ENCODE measurements at places on chromosomes 3 and 15. TPM values are rescaled to one million over a fixed set of nuclear protein-coding genes. Genes with fewer than 3 reads are reported as not detected.
A peak's percentile ranks its signal among the peaks of the same experiment; 100 is the strongest.

- H3K27me3 ChIP-seq: no peaks in the 10 kb centered on the region
- H3K36me3 ChIP-seq: no peaks in the 10 kb centered on the region
- no peak overlapping the region for H3K27ac ChIP-seq
- no peak for DNase-seq
- H3K4me3 ChIP-seq: no peak overlapping the region
These were observed 476.4 kb upstream of the AGTR1 start for GRCh38 chr3:148221303-148221702.

GRCh38 chr15:23079766-23080165 lies 40.4 kb upstream of the TUBGCP5 start:
- H3K4me3 ChIP-seq: no peak overlapping the region
- H3K27ac ChIP-seq: no peak overlapping the region
- H3K36me3 ChIP-seq: no peaks in the 10 kb centered on the region
- H3K27me3 ChIP-seq: no peaks in the 10 kb centered on the region
- no peaks in the 10 kb centered on the region for H3K4me1 ChIP-seq
- no peak for DNase-seq

GRCh38 chr3:11769704-11770476 lies 76.8 kb downstream of the TAMM41 start:
- peaks cover 4% of the 10 kb centered on the region for H3K4me1 ChIP-seq
- no peak for DNase-seq
- H3K27me3 ChIP-seq: no peaks in the 10 kb centered on the region
- no peaks in the 10 kb centered on the region for H3K36me3 ChIP-seq
- no peak overlapping the region for H3K27ac ChIP-seq

DNA sequence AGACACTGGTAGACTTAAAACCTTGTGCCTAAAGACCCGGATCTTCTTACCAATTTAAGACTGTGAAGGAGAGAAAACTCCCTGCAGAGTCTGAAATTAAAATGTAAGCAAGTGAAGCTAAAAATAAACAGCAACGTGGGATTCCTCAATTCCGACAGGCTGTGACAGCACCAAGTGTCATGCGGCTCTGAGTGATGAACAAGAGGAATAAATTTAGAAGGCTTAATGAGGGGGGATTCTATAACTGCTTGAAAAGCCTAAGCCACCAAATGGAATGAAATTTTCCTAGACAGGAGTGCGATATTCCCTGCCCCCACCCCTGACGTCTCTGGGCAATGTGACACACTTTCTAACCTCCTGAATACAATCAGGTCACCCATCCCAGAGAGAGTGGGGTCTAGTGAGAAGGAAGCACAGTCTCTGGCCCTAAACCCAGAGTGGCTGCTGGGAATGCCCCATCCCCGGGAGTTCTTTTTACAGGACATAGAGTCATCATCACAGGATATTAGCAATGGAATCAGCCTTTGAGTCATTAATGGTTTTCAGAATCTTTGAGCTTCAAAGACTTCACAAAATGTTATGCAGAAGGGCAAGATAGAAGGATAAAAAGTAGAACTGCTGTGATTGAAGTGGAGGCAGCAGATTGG lies 114.3 kb downstream of the EDEM1 start:
- H3K4me3 ChIP-seq: no peak overlapping the region
- no peak overlapping the region for H3K27ac ChIP-seq
- no peaks in the 10 kb centered on the region for H3K36me3 ChIP-seq

Gene PARP6
- total RNA-seq: 38.6 TPM

GRCh38 chr15:75023872-75024636 lies 664 bp downstream of the PPCDC start:
- H3K36me3 ChIP-seq: no peaks in the 10 kb centered on the region
- no peaks in the 10 kb centered on the region for H3K4me1 ChIP-seq
- no peak overlapping the region for H3K27ac ChIP-seq
- H3K4me3 ChIP-seq: peak overlapping the region; percentile 85
- no peaks in the 10 kb centered on the region for H3K27me3 ChIP-seq

DNA sequence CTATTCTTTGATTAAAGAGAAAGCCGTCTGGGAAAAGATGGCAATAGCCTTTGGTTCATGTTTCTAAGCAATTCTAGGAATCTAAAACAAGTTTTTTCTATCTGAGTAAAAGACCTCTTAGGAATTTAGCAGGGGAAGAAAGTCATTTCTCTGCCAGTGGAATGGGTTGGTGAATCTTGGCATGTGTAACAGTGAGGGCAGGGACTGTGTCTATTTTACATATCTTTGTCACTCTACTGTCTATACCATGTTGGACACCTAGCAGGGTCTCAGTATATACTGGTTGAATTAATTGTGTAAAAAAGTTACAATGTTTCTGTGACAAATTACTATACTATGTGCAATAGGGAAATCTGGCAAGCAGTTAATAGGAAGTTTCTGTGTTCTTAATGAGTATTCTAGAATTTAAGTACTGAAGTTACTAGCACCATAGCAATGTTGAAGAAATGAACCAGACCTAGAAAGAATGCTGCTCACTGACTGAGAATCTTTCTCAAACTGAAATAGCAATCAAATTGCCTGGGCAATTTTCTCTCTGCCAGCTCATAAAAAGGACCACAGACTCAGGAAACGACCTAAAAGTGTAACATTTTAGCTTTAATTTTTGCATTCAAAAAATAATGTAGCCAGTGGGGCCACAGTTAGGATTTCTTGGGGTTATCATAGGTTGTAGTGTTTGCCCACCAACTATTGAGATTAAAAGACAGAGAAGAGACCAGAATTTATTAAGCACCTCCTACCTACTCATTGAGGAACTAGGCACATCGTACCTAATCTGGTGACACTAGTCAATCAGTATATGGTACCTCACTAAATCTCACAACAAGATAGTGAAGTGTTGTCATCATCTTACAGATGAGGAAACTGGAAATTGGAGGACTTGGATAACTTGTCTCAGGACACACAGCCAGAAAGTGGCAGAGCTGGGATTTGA lies 56.2 kb upstream of the LEKR1 start:
- H3K4me1 ChIP-seq: no peaks in the 10 kb centered on the region
- no peak overlapping the region for H3K27ac ChIP-seq
- no peak for DNase-seq
- H3K4me3 ChIP-seq: no peak overlapping the region

Gene MEIS2
- 21.5 TPM for total RNA-seq

Gene ZKSCAN7
- 14.1 TPM for total RNA-seq

GRCh38 chr15:60928210-60928609 lies 300.9 kb downstream of the RORA start:
- H3K27ac ChIP-seq: no peak overlapping the region
- peak; percentile 49 for DNase-seq
- no peak overlapping the region for H3K4me3 ChIP-seq
- no peaks in the 10 kb centered on the region for H3K36me3 ChIP-seq
- H3K4me1 ChIP-seq: peaks cover 21% of the 10 kb centered on the region
- H3K27me3 ChIP-seq: peaks cover 38% of the 10 kb centered on the region

Gene CHP1
- 133 TPM for total RNA-seq

Gene LRRC57
- 13.8 TPM for total RNA-seq

GRCh38 chr3:30341079-30341478 lies 265.3 kb upstream of the TGFBR2 start:
- no peak overlapping the region for H3K27ac ChIP-seq
- no peak overlapping the region for H3K4me3 ChIP-seq

Gene HRG
- not detected for total RNA-seq

- H3K27me3 ChIP-seq: no peaks in the 10 kb centered on the region
- no peak for DNase-seq
- H3K36me3 ChIP-seq: no peaks in the 10 kb centered on the region
- no peak overlapping the region for H3K27ac ChIP-seq
These were observed 313.4 kb upstream of the RASGRP1 start for GRCh38 chr15:38878026-38878425.
